Cardiac muscle cell (in vitro differentiated cells and primary cell): ENCODE measurements at places on chromosomes 1 and 21. TPM values are rescaled to one million over a fixed set of nuclear protein-coding genes. Genes with fewer than 3 reads are reported as not detected.

GRCh38 chr1:12143631-12144155 lies 23.1 kb upstream of the TNFRSF1B start:
- no peak overlapping the region for H3K27ac ChIP-seq
- no peak for DNase-seq
- no peaks in the 10 kb centered on the region for H3K36me3 ChIP-seq
- H3K4me1 ChIP-seq = no peaks in the 10 kb centered on the region

DNA sequence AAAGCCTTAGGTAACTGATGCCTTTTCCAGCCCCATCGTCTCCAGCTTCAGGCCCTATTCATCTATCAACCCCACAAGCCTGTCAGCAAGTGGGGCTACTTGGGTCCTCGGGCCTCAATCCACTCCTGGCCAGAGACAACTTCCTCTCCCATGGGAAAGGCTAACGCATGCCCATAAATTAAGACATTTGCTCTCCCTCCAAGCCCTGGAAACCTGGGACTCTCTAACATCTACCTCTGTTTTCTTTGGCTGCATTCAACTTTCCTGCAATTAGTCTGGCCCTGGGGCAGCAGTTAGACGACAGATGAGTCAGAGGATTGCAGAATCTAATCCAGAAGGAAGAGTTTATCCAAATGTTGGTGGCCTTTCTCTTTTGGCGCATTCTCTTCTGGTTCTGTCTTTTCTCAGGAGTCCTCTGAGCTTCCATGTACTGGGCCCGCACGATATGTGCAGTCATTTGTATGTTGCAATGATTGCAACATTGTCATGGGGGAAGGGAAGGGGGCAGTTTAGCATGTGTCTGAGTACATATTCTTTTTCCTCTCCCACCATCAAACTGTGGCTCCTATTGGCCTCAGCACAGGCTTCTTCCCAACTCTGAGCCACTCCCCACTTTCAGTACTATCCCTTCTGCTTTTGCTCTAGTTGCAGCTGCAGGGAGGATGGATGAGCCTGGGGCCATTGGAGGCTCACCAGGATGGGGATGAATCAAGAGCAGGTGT lies 54.4 kb downstream of the NAV1 start:
- H3K4me1 ChIP-seq = no peaks in the 10 kb centered on the region
- no peaks in the 10 kb centered on the region for H3K27me3 ChIP-seq
- H3K36me3 ChIP-seq = no peaks in the 10 kb centered on the region
- no peak overlapping the region for H3K27ac ChIP-seq

GRCh38 chr1:109371341-109371739 lies 26.4 kb downstream of the SORT1 start:
- H3K36me3 ChIP-seq = peaks cover 5% of the 10 kb centered on the region
- H3K4me3 ChIP-seq = no peak overlapping the region
- H3K27ac ChIP-seq = peak overlapping the region; percentile 74
- no peaks in the 10 kb centered on the region for H3K27me3 ChIP-seq
- H3K4me1 ChIP-seq = peaks cover 13% of the 10 kb centered on the region
- no peak for DNase-seq

DNA sequence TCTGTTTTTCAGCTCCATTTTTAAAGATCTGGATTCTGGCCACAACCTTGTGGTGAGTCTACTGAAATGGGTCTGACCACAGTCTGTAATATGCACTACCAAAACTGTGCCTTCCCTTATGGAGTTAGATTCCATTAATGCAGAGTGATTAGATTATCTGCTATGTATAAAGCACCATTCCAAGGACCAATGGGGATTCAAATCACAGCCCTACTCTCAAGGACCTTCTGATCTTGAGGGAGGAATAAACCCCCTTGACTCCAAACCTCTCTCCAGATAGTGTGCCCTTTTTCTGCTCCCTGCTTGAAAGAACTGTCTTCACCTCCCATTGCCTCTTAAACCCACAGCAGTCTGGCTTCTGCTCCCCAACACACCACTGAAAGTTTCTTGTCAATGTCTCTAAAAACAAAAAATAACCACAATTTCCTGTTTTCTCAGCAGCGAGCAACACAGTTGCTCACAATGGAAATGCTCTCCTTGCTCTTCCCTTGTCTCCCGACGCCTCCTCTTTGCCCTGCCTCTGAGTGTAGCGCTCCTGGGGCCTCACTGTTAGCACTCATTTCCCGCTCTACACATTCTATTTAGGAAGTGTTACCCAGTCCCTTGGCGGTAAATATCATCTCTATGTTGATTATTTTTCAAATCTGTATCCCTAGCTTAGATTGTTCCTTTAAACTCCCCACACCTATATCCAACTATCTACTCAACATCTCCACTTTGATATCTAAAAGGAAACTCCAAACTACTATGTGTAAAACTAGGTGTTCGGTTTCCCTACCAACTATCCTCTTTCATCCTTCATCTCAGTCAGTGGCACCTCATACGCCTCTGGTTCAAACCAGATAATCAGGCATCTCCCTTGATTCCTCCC lies 13.6 kb downstream of the PCNX2 start:
- no peak overlapping the region for H3K4me3 ChIP-seq
- no peaks in the 10 kb centered on the region for H3K36me3 ChIP-seq
- no peaks in the 10 kb centered on the region for H3K27me3 ChIP-seq
- no peaks in the 10 kb centered on the region for H3K4me1 ChIP-seq

The ETV3L gene
- total RNA-seq = not detected in 2 replicates

GRCh38 chr1:37892151-37893047 lies 33.0 kb upstream of the MTF1 start:
- H3K4me1 ChIP-seq = peaks cover 11% of the 10 kb centered on the region
- peak overlapping the region; percentile 87 for H3K27ac ChIP-seq
- H3K4me3 ChIP-seq = no peak overlapping the region
- DNase-seq = peak; percentile 50
- peaks cover 14% of the 10 kb centered on the region for H3K36me3 ChIP-seq

- no peaks in the 10 kb centered on the region for H3K27me3 ChIP-seq
- H3K4me3 ChIP-seq = peak overlapping the region; percentile 56
- H3K36me3 ChIP-seq = no peaks in the 10 kb centered on the region
- H3K4me1 ChIP-seq = peaks cover 4% of the 10 kb centered on the region
- H3K27ac ChIP-seq = peak overlapping the region; percentile 28
- DNase-seq = no peak
Observed at GRCh38 chr1:43990271-43991199, 864 bp upstream of the CCDC24 start.

DNA sequence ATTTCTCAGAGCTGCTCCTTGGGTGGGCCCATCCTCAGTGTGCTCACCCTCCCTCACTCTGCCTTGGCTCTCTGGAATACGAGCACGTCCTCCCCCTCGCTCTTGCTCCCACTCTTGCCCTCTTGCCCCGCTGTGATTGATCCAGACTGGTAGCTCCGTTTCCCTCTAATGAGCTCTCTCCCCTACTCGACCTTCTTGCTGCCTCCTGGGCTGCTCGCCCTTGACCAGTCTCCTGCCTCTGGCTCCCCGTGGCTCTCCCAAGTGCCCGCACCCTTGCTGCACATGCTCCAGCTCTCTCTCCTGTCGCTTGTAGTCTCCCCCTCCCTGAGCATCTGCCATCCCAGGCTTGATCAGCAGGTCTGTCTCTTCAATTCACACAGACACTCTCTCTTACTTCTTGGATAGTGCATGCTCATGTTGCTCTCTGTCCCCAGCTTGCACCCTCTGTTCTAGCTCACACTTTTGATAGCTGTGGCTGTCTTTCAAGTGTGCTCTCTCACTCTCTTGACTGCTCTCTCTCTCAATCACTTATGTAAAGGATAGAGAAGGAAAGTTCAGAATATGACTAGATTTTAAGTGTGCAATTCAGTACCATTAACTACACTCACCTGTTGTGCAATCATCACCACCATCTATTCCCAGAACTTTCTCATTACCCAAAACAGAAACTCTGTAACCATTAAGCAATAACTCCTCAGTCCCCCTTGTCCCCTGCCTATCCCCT lies 51.1 kb downstream of the PHC2 start:
- H3K4me1 ChIP-seq = peaks cover 18% of the 10 kb centered on the region
- H3K27me3 ChIP-seq = no peaks in the 10 kb centered on the region
- no peak overlapping the region for H3K27ac ChIP-seq
- H3K36me3 ChIP-seq = no peaks in the 10 kb centered on the region
- DNase-seq = no peak

DNA sequence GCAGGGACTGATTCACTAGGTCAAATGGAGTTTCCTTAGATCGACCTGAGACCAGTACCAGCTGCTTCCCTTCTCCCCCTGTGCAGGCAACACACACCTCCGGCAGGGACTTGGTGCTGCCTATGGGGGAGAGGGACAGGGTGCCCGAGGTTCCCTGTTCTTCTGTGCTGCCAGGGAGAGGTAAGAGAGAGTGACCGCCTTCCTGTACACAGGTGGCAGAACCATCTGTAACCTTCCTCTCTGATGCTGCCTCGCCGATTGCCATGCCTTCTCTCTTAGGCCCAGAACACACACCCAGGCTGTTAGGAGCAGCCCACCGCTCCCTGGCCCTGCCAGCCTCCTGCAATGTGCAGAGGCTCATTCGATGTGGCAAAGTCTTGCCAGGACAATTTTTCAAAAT lies 9.3 kb downstream of the MYOC start:
- DNase-seq = no peak
- no peaks in the 10 kb centered on the region for H3K36me3 ChIP-seq
- H3K4me3 ChIP-seq = no peak overlapping the region
- no peaks in the 10 kb centered on the region for H3K4me1 ChIP-seq

The LMX1A gene
- not detected in 2 replicates for total RNA-seq

The TSACC gene
- total RNA-seq = not detected in 2 replicates

GRCh38 chr1:209714338-209714737 lies 9.7 kb downstream of the HSD11B1 start:
- H3K27me3 ChIP-seq = peaks cover 3% of the 10 kb centered on the region
- H3K27ac ChIP-seq = no peak overlapping the region
- no peaks in the 10 kb centered on the region for H3K36me3 ChIP-seq
- H3K4me1 ChIP-seq = no peaks in the 10 kb centered on the region
- no peak for DNase-seq

DNA sequence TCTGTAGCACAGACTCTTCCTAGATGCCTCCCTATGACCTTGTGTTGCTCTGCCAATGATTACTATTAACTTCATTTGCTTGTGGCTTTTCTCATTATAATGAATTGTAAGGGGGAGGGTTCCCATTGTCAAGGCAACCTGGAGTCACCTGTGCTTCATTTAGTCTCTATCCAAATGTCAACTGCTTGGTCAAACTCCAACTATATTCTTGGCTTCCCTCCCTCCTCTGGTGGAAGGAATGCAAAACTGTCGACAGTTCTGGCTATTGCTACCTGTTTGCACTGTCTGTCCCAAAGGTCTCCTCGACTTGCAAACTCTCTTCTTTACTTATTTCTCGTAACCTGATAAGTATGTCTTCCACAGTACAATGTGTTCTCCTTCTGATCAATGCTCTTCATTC lies 100.3 kb downstream of the CACNA1E start:
- no peak overlapping the region for H3K27ac ChIP-seq
- no peaks in the 10 kb centered on the region for H3K36me3 ChIP-seq
- no peak for DNase-seq
- H3K4me1 ChIP-seq = no peaks in the 10 kb centered on the region
- no peak overlapping the region for H3K4me3 ChIP-seq

The GFI1 gene
- total RNA-seq = 0.12 and 0.32 TPM in 2 replicates

GRCh38 chr1:84690397-84691121 lies at the start of gene SSX2IP:
Gene SSX2IP (minus strand): TSS chr1:84690461. CDS start chr1:84671219, 19,242 bp downstream.
- peak within 1 kb of the TSS; percentile 90 for H3K4me3 ChIP-seq
- H3K27me3 ChIP-seq = no peaks in the 10 kb centered on the region
- H3K27ac ChIP-seq = peak within 1 kb of the TSS; percentile 93
- DNase-seq = peak; percentile 98
- peaks cover 23% of the 10 kb centered on the region for H3K4me1 ChIP-seq

GRCh38 chr1:193187114-193187513 lies 701 bp upstream of the B3GALT2 start:
- no peaks in the 10 kb centered on the region for H3K36me3 ChIP-seq
- H3K4me1 ChIP-seq = peaks cover 36% of the 10 kb centered on the region
- no peaks in the 10 kb centered on the region for H3K27me3 ChIP-seq
- no peak for DNase-seq
- no peak overlapping the region for H3K27ac ChIP-seq

DNA sequence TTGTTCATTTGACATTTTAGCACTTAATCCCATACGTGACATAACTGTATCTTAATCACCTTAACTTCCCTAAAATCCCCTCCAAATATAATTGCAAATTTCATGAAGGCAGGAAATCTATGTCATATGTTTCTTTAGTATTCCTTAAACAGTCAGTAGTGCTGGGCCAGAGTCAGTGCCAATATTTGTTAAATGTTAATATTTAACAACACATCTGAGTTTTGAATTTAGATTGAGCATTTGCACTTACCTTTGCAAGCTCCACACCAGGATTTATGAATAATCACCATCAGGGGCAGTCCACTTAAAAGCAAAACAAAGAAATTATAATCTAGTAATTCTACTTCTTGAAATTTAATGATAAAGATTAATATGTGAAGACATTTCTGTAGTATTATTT lies 5.3 kb downstream of the KTI12 start:
- peaks cover 17% of the 10 kb centered on the region for H3K36me3 ChIP-seq
- peaks cover 13% of the 10 kb centered on the region for H3K4me1 ChIP-seq
- H3K27ac ChIP-seq = no peak overlapping the region

GRCh38 chr1:72892461-72892860 lies 610.1 kb upstream of the NEGR1 start:
- H3K27me3 ChIP-seq = no peaks in the 10 kb centered on the region
- H3K4me1 ChIP-seq = no peaks in the 10 kb centered on the region
- no peaks in the 10 kb centered on the region for H3K36me3 ChIP-seq
- no peak overlapping the region for H3K4me3 ChIP-seq
- DNase-seq = peak; percentile 3
- H3K27ac ChIP-seq = no peak overlapping the region

DNA sequence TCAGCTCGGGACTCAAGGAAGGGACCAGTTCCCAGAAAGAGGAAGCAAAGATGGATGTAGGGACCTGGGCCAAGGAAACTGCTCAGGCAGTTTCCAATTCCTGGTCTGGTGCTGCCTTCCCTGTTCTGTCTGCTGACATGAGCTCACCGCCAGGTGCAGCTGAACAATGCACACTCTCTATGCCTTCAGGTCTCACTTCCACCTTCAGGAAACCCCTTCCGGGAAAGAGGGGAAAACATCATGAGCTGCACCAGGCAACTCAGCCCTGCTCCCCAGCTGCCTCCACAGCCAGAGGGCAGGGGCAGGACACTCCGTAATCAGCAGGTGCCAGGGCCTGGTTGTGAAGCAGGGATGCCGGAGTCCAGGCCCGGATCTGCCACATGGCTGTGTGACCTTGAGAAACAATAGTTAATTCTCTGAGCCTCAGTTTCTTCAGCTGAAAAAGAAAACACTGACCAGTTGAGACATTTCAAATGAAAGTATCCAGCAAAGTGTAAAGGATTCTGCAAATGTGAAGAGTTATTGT lies 27.8 kb downstream of the SMIM12 start:
- no peaks in the 10 kb centered on the region for H3K4me1 ChIP-seq
- H3K36me3 ChIP-seq = no peaks in the 10 kb centered on the region
- H3K27ac ChIP-seq = no peak overlapping the region
- no peak overlapping the region for H3K4me3 ChIP-seq
- no peak for DNase-seq
- H3K27me3 ChIP-seq = no peaks in the 10 kb centered on the region

DNA sequence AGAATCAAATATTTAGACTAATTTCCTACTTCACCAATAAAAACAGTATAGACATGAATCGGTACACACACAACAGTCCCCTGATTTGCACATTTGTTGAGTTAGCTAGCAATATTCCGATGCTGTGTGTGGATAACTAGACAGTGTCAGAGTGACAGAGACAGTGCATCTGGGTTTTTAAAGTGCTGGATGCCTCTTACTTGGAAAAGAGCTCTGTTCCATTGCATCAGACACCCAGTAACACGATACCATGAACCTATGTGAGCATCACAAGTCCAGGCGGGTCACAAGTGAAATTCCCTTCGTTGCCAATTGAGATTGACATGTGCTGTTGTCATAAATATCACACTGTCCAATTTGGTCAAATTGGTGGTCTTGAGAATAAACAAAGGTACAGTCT lies 82.0 kb upstream of the ESRRG start:
- H3K27me3 ChIP-seq = no peaks in the 10 kb centered on the region
- no peaks in the 10 kb centered on the region for H3K4me1 ChIP-seq
- H3K27ac ChIP-seq = no peak overlapping the region
- H3K36me3 ChIP-seq = no peaks in the 10 kb centered on the region
- no peak overlapping the region for H3K4me3 ChIP-seq

The ELF3 gene
- 27.7 and 28.7 TPM in 2 replicates for total RNA-seq
